ENCODE measurements at places on chromosomes 7 and 10.

- DNase-seq = no peak
Measured at GRCh38 chr10:85597006-85597405, 769.6 kb downstream of the GRID1 start.

GRCh38 chr10:130243015-130243414 lies 106.8 kb downstream of the GLRX3 start:
- DNase-seq = no peak

DNA sequence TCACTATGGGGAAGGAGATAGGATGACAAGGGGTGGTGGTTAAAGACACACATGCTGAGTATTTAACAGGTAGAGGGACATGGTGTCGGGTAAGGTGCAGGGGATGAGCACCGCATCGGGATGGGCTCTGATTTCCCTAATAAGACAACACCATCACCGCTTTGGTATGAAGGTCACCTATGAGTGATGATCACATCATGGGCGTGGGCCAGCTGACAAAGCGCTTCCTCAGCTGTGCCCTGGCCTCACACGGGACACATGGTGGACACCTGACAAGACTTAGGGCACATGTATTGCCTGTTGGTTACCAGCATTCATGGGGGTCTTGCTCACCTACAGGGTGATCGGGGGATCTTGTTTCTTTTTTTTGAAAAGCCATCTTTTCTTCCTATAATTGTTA lies 12.8 kb downstream of the C7orf57 start:
- DNase-seq = no peak

GRCh38 chr7:85535974-85536729 lies 349.3 kb upstream of the SEMA3D start:
- DNase-seq = no peak

- DNase-seq = no peak
Measured at GRCh38 chr7:130008941-130009847, 42.0 kb downstream of the ZC3HC1 start.

- no peak for DNase-seq
Measured at GRCh38 chr7:34128762-34129161, 223.4 kb downstream of the BMPER start.

DNA sequence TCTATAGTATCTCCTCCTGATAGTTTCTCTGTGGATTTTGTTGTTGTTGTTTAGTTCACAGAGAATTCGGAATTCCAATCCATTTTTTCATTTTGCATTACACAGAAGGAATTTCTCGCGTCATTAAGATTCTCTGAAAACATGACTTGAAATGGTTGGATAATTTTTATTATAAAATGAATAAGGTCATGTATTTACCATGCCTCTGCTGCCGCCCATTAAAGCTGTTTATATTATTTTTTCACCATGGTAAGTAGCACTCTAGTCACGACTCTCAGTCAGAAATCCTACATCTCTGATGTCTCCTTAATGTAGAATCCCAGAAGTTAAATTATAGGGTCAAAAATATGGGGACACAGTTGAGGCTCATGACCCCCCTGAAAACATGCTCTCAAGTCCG lies 19.1 kb downstream of the SFMBT2 start:
- no peak for DNase-seq

GRCh38 chr10:53597835-53598251 lies 825.3 kb upstream of the MBL2 start:
- DNase-seq = no peak

DNA sequence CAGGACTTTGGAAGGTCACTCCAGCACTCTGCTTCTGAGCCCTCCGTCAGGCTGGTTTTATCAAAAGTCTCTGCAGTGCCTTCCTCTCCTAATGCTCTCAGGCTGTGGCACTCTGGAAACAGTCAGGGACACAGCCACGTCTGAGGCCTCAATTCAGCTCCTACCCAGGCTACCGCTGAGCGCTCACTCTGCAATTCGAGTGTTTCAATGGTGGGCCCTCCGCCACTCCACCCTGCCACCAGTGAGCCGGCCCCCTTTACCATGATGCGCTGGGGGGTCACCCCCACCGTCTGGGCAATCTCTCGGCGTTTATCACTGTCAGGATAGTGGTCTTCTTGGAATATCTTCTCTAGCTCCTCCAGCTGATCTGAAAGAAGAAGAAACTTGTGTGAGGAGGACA lies 3.5 kb downstream of the NOBOX start:
- DNase-seq = no peak

GRCh38 chr7:57203161-57203791 lies 71.0 kb upstream of the ZNF479 start:
- peak; percentile 40 for DNase-seq

DNA sequence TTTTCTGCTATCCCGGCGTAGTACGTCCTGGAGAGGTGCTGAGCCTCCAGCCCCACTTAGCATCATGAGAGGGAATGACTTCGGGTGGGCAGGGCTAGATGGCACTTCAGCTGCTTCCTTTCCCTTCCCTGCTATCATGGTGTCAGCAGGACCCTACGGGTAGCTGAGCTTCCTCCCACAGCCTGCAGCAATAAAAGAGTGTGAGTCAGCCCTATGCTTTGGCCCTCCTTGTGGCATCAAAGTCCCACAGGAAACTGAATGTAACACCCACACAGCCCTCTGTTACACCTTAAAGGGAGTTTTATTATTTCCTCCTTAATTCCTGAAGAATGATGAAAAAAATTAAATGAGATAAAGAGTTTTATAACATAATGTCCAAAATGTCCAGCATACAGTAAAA lies 458.1 kb downstream of the RPS24 start:
- DNase-seq = no peak

- DNase-seq = no peak
Measured at GRCh38 chr10:1624240-1624639, 113.1 kb downstream of the ADARB2 start.

- no peak for DNase-seq
Measured at GRCh38 chr7:38316733-38317360, 43.4 kb upstream of the TARP start.
